RWPE2 (cell line): ENCODE measurements at places on chromosomes 5 and 9.

GRCh38 chr9:89448821-89449220, 49.1 kb downstream of the SEMA4D start:
- DNase-seq, result no peak

- DNase-seq, result no peak
These were observed 132.5 kb upstream of the FBXL7 start for GRCh38 chr5:15367489-15367888.

DNA sequence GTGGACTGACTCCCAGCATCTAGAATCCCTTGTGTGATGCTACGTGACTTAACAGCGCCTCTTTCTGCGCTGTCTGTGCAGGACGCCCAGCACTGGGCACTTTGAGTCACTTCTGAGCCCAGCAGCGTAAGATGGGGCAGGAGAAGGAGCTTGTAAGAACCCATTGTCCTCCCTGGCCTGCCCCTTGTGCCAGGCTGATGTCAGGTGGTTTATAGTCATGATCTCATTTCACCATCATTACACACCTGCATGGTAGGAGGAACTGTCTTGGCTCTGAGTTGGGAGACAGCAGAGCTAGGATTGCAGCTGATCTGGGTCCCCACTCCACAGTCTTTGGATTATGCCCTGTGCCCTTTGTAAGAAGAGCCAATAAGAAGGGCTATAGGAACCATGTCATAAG, 12.2 kb downstream of the ERGIC1 start:
- no peak for DNase-seq

- DNase-seq, result no peak
These were observed 81.0 kb upstream of the HTR4 start for GRCh38 chr5:148735301-148735835.

- no peak for DNase-seq
These were observed 11.7 kb upstream of the FGF1 start for GRCh38 chr5:142697356-142698255.

GRCh38 chr9:107847978-107848964, 358.7 kb upstream of the KLF4 start:
- DNase-seq, result no peak

DNA sequence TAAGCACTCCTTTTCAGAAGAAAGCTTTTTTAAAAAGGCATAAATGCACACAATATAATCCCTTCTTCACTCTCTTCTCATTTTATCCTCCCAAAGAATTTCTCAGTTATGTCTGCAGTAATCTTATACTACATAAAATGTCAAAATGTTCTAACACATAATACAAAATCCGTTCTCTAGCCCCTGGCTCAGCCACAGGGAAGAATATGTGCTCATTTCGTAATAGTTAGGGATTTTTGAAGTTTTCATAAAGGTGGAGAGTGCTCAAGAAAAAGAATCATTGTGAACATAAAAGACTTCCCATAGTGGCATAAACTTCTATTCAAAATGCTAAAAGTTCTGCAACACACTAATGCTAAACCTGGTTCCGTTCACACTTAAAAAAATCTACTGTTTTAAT, 1410.7 kb upstream of the C9orf72 start:
- DNase-seq, result no peak

DNA sequence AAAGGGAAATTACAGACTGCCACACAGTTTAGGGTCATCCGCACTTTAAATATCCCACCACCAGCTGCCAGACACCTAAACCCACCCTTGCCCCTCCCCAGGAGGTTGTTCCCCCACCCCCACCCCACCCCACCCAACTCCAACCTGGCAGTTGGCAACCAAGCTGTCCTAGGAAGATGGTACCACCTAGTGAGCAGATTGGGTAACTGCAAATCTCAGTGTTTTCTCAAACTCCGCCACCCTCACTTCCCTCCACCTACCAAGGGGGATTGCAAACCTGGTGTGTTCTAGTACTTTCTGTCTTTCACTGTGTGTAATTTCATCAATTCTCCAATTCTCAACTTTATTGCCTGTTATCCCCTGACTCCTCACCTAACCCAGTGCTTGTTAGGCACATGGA, 323.8 kb upstream of the IRX2 start:
- DNase-seq, result no peak

- DNase-seq, result no peak
These were observed 72.8 kb downstream of the STARD4 start for GRCh38 chr5:111439473-111440075.

- no peak for DNase-seq
These were observed 20.3 kb downstream of the RAI14 start for GRCh38 chr5:34676416-34676815.

DNA sequence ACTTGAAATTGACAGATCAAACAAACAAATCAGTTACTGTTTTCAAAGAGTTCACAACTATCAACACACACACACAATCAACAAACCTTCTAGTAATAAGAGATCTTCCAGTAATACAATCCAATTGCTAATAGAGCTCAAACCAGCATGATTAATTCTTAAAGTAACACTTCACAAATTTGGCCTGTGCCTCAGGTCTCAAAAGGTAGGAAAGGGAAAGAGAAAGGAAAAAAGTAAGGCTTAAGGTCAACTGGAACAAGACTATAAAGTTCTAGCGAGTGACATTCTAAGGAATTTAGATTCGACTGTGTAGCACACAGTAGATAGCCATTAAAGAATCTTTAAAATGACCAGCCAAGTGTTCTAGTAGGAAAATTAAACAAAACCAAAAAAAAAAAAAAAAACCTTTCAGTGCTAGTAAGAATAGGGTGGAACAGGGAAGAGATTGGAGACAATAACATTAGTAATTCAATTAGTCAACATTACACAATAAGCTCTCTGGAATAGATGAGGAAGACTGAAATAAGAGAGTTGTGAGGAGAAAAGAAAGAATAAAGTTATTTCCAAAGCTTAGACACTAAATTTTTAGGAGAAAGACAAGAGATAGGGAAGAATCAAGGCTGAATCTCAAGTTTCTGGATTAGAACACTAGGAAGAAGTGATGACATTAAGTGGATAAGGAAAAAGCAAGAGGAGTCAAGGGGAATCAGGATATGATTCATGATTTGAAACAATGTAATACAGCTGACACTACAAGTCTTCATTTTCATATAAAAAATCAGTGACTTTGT, 86.1 kb downstream of the FBXL17 start:
- DNase-seq, result no peak

DNA sequence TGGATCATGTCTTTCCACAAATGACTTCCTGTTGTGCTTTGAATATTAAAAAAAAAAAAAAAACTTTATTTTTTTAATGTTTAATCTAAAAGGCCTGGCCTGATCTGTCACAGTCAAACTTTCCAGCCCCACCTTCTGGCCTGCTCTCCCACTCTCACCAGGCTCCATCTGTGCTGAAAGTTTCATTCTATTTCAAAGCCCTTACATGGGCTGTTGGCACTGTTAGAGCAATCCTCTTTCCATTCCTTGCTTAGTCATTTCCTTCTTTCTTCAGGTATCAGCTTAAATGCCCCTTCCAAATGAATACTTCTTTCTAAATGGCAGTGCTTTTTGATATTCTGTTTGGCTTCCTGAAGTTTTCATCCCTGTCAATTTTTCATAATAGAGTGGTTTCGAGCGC, 1104.8 kb upstream of the C9orf72 start:
- no peak for DNase-seq

DNA sequence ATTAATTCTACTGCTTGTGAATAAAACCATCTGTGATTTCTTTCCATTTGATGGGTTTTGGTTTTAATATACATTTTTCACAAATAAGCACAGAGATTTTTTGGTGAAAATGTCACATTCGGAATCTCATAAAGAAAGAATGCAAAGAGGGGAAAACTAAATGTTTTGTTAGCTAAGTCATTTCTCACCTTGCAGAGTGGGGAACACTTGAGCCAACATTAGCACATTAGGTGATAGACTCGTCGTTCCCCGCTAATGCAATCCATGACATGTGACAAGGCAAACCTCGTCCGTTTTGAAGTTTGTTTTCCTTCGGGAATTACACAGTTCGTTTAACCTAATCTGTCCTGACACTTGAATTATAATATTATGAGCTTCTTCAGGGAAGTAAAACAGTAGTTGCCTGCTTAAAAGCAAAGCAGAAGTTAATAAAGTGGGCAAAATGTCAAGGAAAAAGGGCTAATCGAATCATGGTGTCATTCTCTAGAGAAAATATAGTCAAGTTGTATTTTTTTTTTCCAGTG, 95.8 kb upstream of the LMX1B start:
- DNase-seq, result no peak
